Activated T-helper 17 cell treated with anti-CD3 and anti-CD28 coated beads, Interleukin-2, amount 50 U/mL, for 72 hours (primary cell): ENCODE measurements at places on chromosomes 6 and 20. TPM values are rescaled to one million over a fixed set of nuclear protein-coding genes. Genes with fewer than 3 reads are reported as not detected.

DNA sequence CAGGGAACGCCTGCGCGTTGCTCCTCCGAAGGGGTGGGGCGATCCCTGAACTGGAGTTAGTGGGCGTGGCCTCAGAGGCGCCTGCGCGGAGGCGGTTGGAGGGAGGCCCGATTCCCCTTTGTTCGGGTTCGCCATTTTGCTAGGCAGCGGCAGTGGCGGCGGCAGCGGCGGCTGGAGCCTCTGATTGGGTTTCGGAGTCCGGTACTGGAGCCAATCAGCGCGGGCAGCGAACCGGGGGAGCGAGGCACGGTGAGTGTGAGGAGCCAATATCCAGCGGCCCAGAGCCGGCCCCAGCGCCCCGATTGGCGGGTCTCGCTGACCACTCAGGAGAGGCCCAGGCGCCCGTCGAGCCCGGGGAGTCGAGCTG is at the start of gene NFYA:
Gene NFYA (plus strand): TSS at position 139 of the 367 bp plus-strand sequence. CDS start 6,116 bp downstream, outside the sequence.
- ATAC-seq = peak; percentile 80

GRCh38 chr20:57638895-57639236 is 18.6 kb upstream of the ZBP1 start:
- ATAC-seq = no peak

- ATAC-seq = no peak
These were observed 282.1 kb upstream of the BMP2 start for GRCh38 chr20:6485351-6485750.

- ATAC-seq = no peak
These were observed 425.4 kb upstream of the RNF217 start for GRCh38 chr6:124536842-124537191.

DNA sequence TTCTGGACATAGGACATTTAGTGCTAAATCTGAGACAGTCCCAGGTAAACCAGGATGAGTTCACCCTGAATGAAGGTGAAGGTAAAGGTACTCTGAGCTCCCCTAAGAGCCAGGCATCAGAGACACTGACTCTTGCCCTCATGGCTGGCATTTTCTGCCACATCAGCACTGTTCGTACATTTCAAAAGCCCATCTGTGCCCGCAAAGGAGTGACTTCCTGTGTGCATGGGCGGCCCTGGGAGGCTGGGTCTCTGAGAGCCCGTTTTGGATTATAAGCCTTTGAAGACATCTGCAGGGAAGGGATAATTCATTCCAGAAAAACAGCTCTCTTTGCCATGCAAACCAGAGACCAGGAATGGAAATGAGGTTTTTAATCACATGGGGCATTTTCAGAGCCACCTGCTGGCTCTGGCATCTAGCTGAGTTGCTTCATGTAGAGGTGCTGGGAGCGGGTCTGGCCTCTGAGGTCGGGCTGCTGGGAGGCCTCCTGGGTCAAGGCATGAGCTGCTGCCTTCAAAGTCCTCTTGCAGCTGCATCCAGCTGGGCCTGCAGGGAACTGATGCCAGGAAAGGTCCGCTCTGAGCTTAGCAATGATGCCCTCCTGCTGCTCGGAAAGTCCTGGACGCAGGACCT is 348.3 kb downstream of the DHX35 start:
- no peak for ATAC-seq

GRCh38 chr6:34466242-34467185 is 638 bp downstream of the PACSIN1 start:
- ATAC-seq = no peak

DNA sequence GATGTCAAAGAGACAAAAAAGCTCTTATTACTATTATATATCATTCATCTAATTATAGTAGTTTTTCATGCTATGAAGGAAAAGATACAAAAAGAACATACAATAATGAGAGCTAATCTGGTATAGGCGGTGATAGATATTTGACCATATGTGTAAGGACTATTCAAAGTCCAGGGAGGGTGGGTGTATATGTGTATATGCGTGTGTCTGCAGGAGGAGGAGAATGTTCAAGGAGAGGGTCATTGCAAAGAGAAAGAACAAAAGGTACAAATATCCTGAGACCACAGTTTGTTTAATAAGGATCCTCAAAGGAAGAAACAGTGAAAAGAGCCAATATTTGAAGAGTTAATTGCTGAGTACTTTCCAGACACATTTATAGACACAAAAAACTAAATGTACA is 1288.6 kb upstream of the CITED2 start:
- ATAC-seq = no peak

DNA sequence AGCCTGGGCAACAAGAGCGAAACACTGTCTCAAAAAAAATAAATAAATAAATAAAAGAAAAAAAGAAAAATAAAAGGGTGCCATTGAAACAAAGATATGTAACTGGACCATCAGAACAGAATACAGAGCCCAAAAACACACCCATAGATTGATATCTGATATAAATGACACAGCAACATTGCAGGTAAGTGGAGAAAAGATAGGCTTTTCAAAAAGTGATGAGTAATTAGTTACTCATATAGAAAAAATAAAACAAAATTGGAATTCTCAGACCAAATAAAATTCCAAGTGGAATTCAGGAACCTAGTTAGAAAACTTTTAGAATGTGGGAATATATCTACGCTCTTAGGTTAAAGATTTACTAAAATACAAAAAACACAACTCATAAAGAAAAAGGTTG is 60.6 kb upstream of the CHD6 start:
- ATAC-seq = no peak

GRCh38 chr20:58577871-58578598 is 62.8 kb upstream of the APCDD1L start:
- no peak for ATAC-seq

GRCh38 chr20:32779500-32780211 is 17.5 kb downstream of the DNMT3B start:
- ATAC-seq = no peak

- ATAC-seq = no peak
These were observed 51.4 kb downstream of the CD40 start for GRCh38 chr20:46169245-46170171.

DNA sequence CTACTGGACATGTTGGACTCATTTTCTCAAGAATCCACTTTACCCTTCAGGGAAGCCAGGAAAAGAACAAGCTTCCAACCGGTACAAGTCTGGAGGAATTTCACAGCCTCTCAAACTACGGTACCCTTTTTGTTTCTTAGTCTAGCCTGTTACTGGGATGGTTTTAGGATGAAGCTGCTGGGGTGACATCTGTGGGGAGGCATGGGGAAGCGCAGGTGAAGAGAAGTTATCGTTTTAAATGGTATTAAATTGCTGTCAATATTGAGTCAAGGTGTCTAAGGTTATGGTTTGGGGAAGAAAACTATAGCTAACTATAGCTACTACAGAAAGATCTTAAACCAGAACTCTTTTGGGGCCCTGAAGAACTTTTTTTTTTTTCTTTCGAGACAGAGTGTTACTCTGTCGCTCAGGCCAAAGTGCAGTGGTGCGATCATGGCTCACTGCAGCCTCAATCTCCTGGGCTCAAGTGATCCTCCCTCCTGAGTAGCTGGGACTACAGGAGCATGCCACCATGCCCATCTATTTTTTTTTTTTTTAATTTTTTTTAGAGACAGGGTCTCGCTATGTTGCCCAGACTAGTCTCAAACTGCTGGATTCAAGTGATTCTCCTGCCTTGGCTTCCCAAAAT is 128.7 kb downstream of the RIN2 start:
- ATAC-seq = no peak

SLC16A10 gene
- total RNA-seq = 3.8 TPM

ROS1 gene
- total RNA-seq = not detected

TRIM31 gene
- not detected for total RNA-seq

ANGPT4 gene
- 0.06 TPM for total RNA-seq

BMP7 gene
- not detected for total RNA-seq

CGA gene
- 0.26 TPM for total RNA-seq
